ENCODE measurements at places on chromosomes 1 and 21.

DNA sequence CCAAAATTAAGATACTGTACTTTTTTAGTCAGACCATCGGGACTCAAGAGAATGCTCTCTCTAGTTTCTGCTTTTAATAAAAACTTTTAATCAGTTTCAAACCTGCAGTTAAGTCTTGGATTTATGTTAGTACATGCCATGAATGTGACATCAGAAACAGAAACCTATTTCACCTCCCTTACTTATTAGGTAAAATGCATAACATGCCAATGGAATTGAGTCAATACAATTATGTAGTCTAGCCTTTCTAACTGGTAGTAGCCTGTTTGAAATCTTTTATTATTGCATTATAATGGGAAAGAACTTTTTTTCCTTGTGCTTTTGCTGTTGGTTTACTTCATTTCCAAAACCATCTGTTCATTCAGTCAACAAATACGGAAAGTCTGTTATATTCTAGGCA lies 4.8 kb downstream of the PHACTR4 start:
- DNase-seq = no peak

DNA sequence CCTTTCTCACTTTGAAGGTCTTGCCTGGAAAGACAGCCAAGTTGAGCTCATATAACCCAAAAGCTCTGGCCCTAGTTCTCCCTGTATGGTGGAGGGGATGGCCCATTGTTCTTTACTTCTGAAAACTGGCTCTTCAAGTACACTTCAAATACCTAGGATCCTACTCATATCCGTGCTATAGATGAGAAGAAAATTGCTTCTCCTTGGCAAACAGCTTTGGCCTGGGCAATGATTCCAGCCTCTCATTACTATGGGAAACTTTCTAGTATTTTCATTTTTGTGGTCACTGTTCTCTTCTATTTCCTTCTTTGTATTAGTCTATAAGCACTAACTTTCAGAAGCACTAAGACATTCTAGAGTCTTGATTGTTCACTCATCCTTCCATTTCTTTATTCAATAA lies 53.7 kb downstream of the ZNF697 start:
- DNase-seq = no peak

DNA sequence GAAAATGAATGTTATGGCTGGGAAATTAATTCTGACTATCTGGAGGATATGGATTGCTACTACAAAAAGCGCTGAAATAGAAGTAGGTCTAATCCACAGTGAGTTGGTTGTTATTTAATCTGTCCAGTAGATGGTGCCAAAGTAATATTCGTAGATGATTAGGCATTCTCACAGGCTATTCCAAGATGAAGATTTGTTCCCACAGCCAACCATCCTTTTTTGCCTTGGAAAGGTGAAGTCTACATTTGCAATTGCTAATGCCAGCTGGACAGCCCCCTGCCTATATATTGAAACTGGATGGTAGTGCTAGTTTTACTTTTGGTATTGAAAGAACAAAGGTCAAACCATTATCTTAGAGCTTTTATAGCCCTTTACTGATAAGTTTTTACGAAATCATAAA lies 43.8 kb downstream of the RBM11 start:
- DNase-seq = peak; percentile 29

- DNase-seq = no peak
Measured at GRCh38 chr1:52502789-52503188, 50.1 kb downstream of the TUT4 start.

DNA sequence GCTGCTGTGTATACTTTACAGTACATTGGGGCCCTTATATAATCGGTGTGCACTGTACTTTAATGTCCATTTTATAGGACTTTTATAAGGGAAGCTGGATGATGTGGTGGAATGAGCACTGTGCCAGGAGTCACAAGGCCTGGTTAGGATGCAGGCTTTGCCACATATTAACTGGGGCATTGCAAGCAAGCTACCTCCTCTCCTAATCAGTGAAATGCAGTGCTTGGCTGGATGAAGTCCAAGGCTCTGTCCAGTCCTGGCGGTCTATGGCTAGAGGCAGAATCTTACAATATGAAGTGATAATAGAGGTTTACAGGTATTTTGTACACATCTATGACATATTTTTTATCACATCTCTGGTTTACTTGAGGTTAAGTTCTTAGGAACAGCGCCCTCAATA lies 1.7 kb upstream of the PKP1 start:
- no peak for DNase-seq

DNA sequence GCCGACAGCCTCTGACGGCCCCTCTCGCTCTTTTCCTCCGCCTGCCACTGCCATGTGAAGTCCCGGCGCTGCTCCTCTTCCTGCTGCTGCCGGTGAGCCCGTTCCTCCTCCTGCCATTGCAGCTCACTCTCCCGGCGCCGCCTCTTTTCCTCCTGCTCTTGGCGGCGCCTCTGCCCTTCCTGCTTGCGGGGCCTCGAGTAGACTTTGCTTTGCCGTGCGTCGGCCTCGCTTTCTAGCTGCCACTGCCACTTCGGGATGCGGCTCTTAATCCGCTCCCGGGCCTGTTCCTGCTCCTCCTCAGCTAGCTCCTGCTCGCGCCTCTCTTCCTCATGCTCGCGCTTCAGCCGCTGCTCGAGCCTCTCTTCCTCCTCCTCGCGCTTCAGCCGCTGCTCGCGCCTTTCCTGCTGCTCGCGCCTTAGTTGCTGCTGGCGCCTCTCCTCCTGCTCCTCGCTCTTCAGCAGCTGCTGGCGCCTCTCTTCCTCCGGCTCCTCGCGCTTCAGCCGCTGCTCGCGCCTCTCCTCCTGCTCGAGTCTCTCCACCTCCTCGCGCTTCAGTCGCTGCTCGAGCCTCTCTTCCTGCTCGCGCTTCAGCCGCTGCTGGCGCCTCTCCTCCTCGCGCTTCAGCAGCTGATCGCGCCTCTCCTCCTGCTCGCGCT lies 4.3 kb downstream of the TCHH start:
- peak; percentile 22 for DNase-seq

DNA sequence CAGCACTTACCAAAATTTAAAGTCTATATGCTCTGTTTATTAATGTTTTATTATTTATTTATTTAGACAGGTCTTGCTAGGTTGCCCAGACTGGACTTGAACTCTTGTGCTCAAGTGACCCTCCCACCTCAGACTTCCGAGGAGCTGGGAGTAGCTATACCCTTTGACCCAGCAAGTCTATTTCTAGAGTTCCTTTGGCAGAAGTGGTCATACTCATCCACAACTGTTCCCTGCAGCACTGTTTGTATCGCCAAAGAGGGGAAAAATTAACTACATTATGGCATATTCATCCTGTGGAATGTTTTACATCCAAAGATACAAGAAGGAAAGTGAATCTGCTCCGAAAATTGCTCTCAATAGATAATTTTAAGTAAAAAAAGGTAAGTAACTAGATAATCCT lies 28.5 kb downstream of the CACNA1S start:
- no peak for DNase-seq

- no peak for DNase-seq
Measured at GRCh38 chr1:235407419-235407818, 40.2 kb downstream of the TBCE start.

DNA sequence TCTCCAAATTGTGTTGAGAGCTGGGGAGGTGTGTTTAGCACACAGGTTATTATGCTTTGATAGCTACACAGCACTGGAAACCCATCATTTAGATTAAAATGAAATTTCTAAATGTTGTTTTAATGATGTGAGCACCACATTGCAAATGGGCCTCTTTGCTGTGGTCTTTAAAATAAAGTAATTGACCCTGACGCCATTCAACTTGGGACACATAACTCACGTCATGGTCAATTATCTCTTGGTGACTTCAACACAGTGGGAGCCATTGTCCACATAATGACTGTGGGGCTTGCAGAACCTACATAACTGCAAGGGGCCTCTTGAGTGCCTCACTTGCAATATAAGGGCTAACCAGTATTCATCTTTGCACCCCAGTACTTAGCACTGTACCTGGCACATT lies 280.4 kb downstream of the HLX start:
- no peak for DNase-seq

GRCh38 chr1:160670701-160671100 lies 23.9 kb upstream of the SLAMF1 start:
- DNase-seq = no peak

- peak; percentile 83 for DNase-seq
Measured at GRCh38 chr1:8127171-8127641, 101.1 kb upstream of the ERRFI1 start.

- DNase-seq = no peak
Measured at GRCh38 chr1:89051300-89051954, 13.6 kb downstream of the GBP1 start.

DNA sequence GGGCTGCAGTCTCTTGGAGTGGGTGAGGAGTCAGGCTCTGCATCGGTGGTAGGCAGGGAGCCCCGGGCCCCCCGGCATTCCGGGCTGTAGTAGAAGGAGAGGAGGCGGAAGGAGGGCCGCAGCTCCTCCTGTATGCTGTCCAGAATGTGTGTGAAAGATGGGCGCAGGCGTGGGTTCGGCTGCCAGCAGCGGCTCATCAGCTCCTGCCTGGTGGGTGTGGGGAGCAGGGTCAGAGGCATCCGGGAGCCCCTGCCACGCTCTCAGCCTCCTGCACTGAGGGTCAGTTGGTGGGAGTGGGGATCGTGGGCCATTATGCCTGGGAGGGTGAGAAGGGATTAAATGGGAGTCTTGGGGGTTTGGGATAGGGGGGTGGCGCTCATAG lies 18.0 kb downstream of the INSRR start:
- no peak for DNase-seq

DNA sequence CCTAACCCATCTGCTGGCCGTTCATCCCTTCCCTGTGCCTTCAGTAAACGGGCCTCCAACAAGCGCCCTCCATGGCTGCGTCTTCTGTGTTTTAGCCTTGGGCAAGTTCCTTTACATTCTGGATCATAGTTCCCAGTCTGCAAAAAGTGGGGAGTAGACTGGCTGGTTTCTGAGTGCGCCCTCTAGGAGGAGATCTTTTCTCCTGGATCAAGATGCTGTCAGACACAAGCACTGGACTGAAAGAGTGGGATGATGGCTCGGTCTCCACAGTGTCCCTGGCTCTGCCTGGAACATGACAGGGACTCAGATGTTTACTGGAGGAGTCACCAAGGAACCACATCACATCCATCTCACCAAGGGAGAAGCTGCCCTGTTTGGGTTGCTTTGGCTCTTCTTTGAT lies 88.8 kb downstream of the PRDM2 start:
- no peak for DNase-seq

GRCh38 chr1:202807451-202807925 lies 733 bp downstream of the KDM5B start:
- DNase-seq = peak; percentile 8

GRCh38 chr1:167720965-167721616 lies 691 bp upstream of the MPZL1 start:
- peak; percentile 53 for DNase-seq

DNA sequence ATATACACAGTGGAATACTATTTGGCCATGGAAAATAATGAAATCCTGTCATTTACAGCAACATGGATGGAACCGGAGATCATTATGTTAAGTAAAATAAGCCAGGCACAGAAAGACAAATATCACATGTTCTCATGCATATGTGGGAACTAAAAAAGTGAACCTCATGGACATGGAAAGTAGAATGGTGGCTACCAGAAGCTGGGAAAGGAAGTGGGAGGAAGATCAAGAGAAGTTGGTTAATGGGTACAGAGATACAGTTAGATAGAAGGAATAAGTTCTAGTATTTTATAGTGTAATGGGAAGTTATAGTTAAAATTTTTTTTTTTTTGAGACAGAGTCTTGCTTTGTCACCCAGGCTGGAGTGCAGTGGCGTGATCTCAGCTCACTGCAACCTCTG lies 34.8 kb upstream of the CREG1 start:
- peak; percentile 45 for DNase-seq

- no peak for DNase-seq
Measured at GRCh38 chr1:201887116-201887866, 1.4 kb upstream of the SHISA4 start.

GRCh38 chr1:156571919-156572662 lies at the start of gene IQGAP3:
IQGAP3 (minus strand) TSS chr1:156572565; CDS start chr1:156572529, 36 bp downstream.
- DNase-seq = peak; percentile 89

DNA sequence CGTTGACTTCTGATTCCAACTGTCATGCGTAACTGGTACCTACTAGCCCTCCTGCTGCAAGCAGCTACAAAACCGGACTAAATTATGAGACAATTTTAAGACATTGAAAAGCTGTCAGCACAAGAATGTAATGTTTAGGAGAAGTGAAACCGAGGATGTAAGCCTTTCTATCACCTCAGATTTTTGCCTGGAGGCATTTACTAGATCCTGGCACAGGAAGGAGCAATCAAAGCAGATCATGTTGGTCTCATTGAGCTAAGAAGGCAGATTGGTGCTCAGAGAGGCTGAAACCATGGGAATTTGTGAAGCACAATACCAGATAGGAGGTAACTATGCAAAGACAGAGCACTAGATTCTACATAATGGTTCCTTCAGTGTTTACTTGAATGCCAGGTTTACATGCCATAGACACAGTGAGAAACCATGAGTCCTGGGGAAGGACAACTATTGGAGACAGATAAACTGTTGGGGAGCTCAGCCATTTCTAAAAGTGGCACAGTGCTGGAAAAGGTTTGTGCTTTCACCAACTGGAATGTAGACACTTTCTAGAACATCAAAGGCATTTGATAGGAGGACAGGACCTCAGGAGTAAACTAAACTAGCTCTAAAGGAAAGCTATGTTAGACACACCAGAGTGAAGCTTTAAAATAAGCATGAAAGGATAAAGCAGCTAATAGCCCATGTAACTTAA lies 179.4 kb downstream of the LYPLAL1 start:
- no peak for DNase-seq

DNA sequence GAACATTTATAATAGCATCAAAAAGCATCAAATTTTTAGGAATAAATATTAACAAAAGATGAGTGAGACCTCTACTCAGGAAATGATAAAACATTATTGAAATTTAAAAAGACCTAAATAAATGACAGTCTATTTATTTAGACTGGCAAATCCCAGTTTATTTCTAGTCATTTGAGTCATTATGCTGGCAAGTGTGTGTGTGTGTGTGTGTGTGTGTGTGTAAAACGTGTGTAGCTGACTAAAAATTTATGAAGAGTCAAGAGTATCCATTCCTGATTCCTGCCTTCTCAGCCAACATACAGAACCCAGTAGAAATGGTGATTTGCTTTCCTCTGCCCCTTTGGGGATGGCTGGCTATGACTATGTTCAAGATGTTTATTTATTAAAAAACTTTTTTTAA lies 46.2 kb downstream of the OSBPL9 start:
- DNase-seq = no peak

DNA sequence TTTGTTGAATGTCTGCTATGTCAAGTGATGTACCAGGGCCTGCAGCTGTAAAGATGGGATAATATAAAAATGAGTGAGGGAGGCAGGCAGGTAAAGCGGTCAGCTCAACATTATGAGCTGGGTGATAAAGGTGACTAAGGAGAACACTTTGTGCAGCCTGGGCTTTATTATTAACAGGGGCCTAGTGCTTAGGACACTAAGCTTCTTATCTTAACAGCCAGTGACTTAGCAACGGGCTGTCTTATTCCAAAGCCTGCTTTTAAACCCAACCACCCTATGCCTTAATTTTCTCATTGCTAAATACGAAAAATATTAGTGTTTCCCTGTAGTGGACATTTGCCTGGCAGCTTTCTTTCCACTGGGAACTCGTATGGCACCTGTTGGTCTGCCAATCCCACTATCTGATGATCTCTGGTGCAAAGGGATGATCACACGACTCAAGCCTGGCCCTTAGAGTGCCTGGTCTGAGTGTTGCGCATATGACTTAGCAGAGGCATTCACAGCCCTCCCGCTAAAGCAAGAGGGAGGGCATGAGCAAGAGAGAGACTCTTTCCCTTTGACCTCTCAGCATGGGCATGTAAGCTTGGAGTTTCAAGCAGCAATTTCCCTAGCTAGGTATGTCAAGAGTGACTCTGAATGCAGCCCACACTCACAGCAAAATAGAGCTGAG lies 98.6 kb upstream of the PAPPA2 start:
- no peak for DNase-seq

- DNase-seq = no peak
Measured at GRCh38 chr1:22319608-22320007, 132.0 kb upstream of the ZBTB40 start.

All from inflammatory macrophage (primary cell).